ENCODE measurements at places on chromosomes 5 and 9. TPM values are rescaled to one million over a fixed set of nuclear protein-coding genes. Genes with fewer than 3 reads are reported as not detected.

DNA sequence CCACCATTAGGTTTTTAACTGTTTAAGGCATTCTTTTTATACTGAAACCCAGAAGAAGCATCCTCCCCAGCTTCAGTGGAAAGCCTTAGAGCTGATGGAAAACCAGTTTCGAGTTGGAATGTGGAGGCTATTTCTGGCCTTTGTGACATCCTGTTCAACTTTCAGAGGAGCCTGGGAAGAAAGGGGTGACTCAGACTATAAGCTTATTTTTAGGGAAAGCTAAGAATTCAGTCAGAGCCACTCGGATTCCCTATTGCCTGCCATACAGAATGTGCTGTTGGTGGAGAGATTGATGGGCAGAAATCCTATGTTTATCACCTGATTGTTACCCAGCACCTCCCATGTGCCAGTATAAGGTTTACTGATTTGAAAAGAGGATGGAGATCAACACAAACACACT lies 19.8 kb downstream of the PALM2AKAP2 start:
- H3K4me1 ChIP-seq: no peaks in the 10 kb centered on the region
- DNase-seq: no peak
- H3K4me3 ChIP-seq: no peak overlapping the region
- H3K27me3 ChIP-seq: no peaks in the 10 kb centered on the region

DNA sequence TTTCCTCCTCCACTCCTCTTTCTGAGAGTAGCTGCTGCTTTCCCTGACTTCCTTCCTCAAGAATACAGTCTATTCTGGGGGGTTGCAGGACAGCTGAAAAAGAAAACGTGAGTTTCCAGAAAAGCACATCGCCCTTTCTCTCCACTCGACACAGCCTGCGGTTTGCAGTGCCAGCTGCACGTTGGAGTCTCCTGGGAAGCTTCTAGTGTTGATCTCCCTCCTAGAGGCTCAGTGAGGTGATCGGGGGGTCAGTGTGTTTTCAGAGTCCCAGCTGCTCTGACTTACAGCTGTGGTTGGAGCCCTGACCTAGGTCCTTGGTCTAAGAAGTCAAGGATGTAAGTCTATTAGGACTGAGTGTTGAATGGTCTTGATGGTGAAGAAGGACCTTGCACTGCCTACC lies 25.0 kb upstream of the SUSD3 start:
- no peak overlapping the region for H3K27ac ChIP-seq
- no peak for DNase-seq
- H3K36me3 ChIP-seq: no peaks in the 10 kb centered on the region
- peaks cover 8% of the 10 kb centered on the region for H3K4me1 ChIP-seq
- no peak overlapping the region for H3K4me3 ChIP-seq

DNA sequence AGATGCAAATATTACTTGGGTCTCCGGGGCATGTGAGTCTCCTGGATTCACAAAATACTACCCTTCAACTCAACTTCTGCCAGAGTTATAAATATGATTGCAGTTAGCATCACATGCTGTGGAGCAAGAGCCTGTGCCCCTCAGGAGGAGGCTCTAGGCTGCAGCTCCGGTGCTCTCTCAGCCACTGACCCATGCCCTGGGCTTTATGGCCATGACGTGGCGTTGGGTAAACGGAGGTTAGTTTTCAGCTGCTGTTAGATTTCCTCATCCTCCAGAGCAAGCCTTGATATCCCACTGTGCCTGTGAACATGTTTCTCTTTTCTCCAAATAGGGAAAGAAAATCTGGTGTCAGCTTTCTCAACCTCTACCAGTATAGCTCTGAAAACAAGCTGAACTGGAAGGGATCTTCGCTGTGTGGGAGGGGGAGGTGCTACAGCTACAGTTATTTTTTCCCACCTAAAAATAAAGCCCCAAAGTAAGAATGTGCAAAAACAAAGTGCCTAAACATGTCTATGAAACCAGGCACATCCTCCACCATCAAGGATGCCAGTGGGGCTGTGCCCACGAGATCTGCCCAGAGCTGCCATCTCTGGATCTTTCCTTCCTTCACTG lies 124.4 kb upstream of the GPR151 start:
- DNase-seq: no peak
- no peaks in the 10 kb centered on the region for H3K36me3 ChIP-seq
- H3K27ac ChIP-seq: no peak overlapping the region
- no peaks in the 10 kb centered on the region for H3K27me3 ChIP-seq
- H3K4me1 ChIP-seq: no peaks in the 10 kb centered on the region
- no peak overlapping the region for H3K4me3 ChIP-seq

GRCh38 chr9:34072410-34072809 lies 23.7 kb upstream of the UBAP2 start:
- no peaks in the 10 kb centered on the region for H3K36me3 ChIP-seq
- H3K4me1 ChIP-seq: peaks cover 7% of the 10 kb centered on the region
- H3K4me3 ChIP-seq: no peak overlapping the region
- H3K27ac ChIP-seq: peak overlapping the region; percentile 55
- no peaks in the 10 kb centered on the region for H3K27me3 ChIP-seq
- DNase-seq: peak; percentile 38

DNA sequence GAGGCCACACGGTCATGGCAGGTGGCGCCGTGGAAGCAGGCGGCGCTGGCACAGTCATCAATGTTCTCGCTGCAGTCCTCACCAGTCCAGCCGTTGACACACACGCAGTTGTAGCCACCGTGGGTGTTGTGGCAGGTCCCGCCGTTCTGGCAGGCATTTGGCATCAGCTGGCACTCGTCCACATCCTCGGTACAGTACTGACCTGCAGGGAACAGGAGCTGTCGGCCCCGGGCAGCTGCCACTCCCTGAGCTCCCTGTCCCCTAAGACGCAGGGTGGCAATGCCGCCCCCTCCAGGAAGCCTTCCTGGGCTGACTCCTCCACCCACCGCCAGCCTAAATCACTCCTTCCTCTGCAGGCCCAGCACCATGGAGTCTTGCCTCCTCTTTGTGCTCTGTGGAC lies 27.2 kb downstream of the NOTCH1 start:
- H3K27ac ChIP-seq: no peak overlapping the region
- H3K27me3 ChIP-seq: no peaks in the 10 kb centered on the region
- no peak overlapping the region for H3K4me3 ChIP-seq
- H3K4me1 ChIP-seq: no peaks in the 10 kb centered on the region
- peaks cover 16% of the 10 kb centered on the region for H3K36me3 ChIP-seq
- DNase-seq: no peak

GRCh38 chr5:167381457-167381856 lies 910.0 kb upstream of the WWC1 start:
- H3K27me3 ChIP-seq: no peaks in the 10 kb centered on the region
- H3K36me3 ChIP-seq: no peaks in the 10 kb centered on the region
- DNase-seq: no peak
- H3K4me1 ChIP-seq: no peaks in the 10 kb centered on the region

The SPATA31E1 gene
- not detected for total RNA-seq
